MG63 (cell line): ENCODE measurements at places on chromosomes 13 and 19. TPM values are rescaled to one million over a fixed set of nuclear protein-coding genes. Genes with fewer than 3 reads are reported as not detected.
A peak's percentile ranks its signal among the peaks of the same experiment; 100 is the strongest.

DNA sequence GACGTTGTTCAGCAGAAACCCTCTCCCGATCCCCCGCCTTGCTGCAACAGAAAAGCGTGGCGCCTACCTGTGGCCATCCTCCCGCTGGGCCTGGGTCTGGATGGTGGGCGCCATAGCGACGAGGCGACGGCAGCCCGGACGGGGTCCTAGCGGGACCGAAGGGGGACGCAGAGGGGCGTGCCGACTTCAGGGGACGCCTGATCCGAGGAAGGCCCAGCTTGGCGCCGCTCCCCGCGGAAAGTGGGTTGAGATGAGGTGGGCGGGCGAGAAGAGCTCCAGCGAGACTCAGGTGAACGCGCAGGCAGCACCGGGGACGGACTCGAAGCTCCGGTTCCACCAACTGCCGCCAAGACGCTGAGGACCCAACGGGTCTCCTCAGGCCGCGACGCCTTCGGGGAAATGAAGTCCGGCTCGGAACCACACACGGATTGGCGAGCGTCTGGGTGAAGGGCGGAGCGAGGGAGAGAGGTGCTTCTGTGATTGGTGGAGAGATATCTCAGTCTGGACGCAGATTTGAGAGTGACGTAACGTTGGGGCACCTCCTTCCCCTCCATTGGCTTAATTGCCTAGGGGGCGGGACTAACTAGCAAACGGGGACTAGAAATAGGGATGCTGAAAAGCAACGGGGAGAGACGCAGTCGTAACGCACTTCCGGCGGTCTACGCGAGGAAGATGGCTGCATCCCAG lies at the start of the genes MED29 and PAF1:
MED29 (plus strand) TSS at position 628 of the 687 bp plus-strand sequence; CDS start at position 673, 45 bp downstream.
PAF1 (minus strand) TSS at position 356 of the 687 bp plus-strand sequence; CDS start at position 114, 242 bp downstream.
- DNase-seq, result peak; percentile 98

Gene LACC1
- 1.2 and 2.2 TPM in 2 replicates for total RNA-seq

- no peak for DNase-seq
Measured at GRCh38 chr19:10637894-10638293, 12.5 kb downstream of the SLC44A2 start.

DNA sequence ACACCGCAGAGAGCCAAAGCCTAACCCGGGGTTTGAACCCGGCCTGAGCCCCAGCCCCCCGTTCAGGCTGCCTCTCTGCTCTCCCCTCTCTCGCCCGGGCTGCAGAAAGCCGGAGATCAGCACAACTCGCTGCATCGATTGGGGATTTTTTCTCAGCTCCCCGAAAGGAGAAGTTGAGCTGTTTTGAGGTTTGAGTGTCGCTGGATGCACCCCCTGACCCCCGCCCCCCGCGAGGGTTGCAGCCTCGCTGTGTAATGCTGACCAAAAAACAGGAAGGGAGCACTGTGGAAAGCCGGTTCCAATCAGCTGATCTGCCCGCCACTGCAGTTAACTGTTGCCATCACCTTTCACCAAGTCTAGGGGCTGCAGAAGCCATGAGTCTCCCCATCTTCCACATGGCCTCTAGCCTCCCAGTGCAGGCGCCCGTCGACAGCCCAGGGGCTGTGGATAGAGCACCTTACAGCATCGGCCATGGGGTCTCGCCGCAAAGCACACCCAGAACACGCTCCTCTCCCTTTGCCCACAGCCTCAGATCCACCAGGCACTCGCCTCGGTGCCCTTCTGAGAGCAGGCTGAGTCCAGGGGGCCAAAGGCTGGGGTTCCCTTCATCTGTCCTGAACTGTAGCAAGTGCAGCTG lies 34.5 kb downstream of the MYO9B start:
- no peak for DNase-seq

GRCh38 chr19:45901432-45901911 lies 941 bp downstream of the MYPOP start:
- DNase-seq, result peak; percentile 22

Gene KIRREL2
- total RNA-seq, result 0.15 and 0.43 TPM in 2 replicates

Gene ZNF575
- not detected in 2 replicates for total RNA-seq

- no peak for DNase-seq
Measured at GRCh38 chr13:25699600-25699999, 327.8 kb downstream of the ATP8A2 start.

GRCh38 chr13:113562844-113563243 lies 21.7 kb upstream of the TFDP1 start:
- no peak for DNase-seq

Gene SCN1B
- 0.86 and 2.3 TPM in 2 replicates for total RNA-seq

Gene MBD3L3
- not detected in 2 replicates for total RNA-seq

GRCh38 chr19:35023428-35023827 lies 6.8 kb upstream of the SCN1B start:
- no peak for DNase-seq

DNA sequence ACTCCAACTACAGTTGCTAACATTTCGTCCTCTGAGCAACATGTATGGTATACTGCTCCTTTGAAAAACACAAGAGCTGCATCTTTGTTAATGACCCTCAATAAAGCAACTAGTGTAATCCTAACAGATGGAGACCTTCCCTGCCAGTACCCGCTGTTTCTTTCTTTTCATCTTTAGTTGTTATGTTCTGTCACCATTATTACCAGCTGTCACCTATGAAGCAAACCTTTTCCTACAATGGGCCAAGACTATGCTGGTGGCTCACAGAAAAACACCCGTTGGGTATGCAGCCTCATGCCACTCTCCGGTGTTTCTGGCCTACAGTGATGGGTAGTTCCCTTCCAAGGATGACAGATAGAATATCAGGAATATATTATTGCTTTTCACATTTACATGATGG lies 29.7 kb upstream of the CYSLTR2 start:
- DNase-seq, result no peak

Gene KLK1
- total RNA-seq, result not detected in 2 replicates
